ENCODE measurements at places on chromosomes 12 and 14. TPM values are rescaled to one million over a fixed set of nuclear protein-coding genes. Genes with fewer than 3 reads are reported as not detected.

GRCh38 chr14:22200977-22201605 is 387.9 kb downstream of the DAD1 start:
- peak; percentile 9 for DNase-seq

- DNase-seq = no peak
Observed at GRCh38 chr12:72010356-72010755, 71.7 kb downstream of the TPH2 start.

MIP gene
- polyA plus RNA-seq = not detected

GRCh38 chr12:57276935-57277563 is 26.1 kb upstream of the STAC3 start:
- DNase-seq = no peak

KCNJ8 gene
- 16.3 TPM for polyA plus RNA-seq

- no peak for DNase-seq
Observed at GRCh38 chr14:61887628-61888027, 125.4 kb downstream of the SNAPC1 start.

KRT5 gene
- 0.37 TPM for polyA plus RNA-seq
